Stimulated activated naive CD4-positive, alpha-beta T cell treated with Interleukin-2 at 50 U/mL for 16 hours (primary cell): ENCODE measurements at places on chromosomes 12 and 14.
A peak's percentile ranks its signal among the peaks of the same experiment; 100 is the strongest.

DNA sequence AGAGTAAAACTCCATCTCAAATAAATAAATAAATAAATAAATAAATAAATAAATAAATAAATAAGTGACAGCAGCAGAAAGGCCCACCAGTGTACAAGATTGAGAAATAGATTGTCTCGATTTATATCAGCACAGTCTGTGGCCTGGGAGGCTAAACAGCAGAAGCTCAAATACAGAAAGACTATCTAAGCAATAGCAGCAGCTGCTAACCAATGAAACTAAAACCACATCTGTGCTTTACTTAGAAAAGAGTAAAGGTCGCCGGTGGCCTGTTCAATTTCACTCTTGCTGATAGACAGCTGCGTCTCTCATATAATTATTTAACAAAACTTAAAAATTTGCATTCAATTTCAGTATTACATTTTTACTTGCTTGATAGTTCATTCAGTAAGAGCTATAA is 325.7 kb downstream of the CEP128 start:
- no peak for DNase-seq

DNA sequence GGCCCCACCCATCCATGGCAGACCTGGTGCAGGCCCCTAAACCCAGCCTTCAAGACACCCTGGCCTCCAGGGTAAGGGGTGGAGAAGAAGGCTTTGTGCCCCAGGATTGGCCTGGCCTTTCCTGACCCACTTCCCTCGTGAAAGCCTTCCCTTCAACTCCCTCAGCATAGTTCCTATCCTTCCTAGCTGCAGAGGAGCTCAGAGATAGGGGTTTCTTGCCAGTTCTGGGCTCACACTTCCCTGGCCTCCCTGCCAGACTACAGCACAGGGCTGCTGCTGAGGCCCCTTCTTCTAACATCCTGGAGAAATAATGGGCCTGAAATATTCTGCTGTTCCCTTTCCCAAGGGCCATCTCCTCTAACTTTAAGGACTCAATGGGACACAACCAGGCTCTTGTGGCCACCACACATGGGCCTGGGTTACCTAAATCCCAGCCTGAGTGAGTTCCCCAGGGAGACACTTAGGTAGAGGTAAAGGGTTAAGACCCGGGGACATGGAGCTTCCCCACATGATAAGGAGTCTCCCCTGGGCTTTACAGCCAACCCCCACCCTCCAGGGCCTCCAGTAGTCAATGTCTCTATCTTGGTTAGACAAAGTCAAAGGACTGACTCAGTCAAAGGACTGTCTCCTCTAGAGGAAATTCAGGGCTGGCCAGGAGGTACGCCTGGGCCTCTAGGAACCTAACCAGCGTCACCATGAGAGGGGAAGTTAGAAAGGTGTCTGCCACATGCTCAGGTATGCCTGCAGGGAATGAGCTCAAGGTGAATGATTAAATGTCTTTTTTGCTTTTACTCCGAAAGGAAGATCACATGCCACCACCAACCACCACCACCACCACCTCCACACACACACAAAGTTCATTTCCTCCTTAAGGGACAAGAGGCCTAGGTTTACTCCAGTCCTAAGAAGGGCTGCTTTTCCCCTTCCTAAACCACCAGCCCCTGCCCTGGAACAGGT is 7.1 kb downstream of the ZFP36L1 start:
- peak; percentile 13 for DNase-seq

GRCh38 chr14:33561488-33562175 is 389.2 kb downstream of the EGLN3 start:
- DNase-seq = no peak

GRCh38 chr12:59828521-59828920 is 232.7 kb downstream of the SLC16A7 start:
- no peak for DNase-seq

- DNase-seq = no peak
These were observed 279.5 kb downstream of the DPF3 start for GRCh38 chr14:72614365-72614764.

- DNase-seq = no peak
These were observed 1.2 kb downstream of the KRT4 start for GRCh38 chr12:52812749-52813148.

- no peak for DNase-seq
These were observed 230.2 kb upstream of the RGS6 start for GRCh38 chr14:71701990-71702389.

DNA sequence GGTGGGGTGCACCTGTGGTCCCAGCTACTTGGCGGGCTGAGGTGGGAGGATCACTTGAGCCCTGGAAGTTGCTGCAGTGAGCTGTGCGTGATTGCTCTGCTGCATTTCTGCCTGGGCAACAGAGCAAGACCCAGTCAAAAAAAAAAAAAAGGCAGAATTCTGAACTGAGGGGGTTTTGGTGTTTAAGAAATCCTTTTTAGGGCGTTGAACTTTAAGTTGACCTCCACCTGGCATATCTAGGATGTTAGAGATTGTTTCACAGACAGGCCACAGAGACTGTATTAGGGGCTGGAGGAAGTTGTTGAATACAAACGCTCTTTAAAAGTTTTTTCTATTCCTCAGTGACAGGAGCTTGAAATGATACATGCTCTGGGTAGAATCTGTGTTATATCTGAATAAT is 60.5 kb downstream of the FBXW8 start:
- no peak for DNase-seq

GRCh38 chr12:116121453-116121871 is 156.0 kb downstream of the MED13L start:
- DNase-seq = no peak

GRCh38 chr14:31596342-31597095 is 35.3 kb downstream of the NUBPL start:
- DNase-seq = no peak

DNA sequence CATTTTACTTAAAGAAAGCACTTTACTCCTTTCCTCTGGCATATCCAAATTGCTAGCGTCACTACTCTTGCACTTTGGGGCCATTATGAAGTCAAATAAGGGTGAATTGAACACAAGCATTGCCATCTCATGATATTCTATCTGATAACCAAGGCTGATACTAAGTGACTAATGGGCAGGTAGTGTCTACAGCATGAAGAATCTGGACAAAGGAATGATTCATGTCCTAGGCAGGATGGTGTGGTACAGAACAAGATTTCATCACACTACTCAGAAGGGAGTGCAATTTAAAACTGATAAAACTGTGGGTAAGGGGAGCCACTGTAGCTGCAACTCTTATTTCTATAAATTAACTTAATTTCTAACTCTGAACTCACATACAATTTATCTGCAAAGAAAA is 7.7 kb upstream of the SLC6A15 start:
- DNase-seq = no peak

- DNase-seq = no peak
These were observed 36.4 kb downstream of the TESPA1 start for GRCh38 chr12:54948171-54948570.

DNA sequence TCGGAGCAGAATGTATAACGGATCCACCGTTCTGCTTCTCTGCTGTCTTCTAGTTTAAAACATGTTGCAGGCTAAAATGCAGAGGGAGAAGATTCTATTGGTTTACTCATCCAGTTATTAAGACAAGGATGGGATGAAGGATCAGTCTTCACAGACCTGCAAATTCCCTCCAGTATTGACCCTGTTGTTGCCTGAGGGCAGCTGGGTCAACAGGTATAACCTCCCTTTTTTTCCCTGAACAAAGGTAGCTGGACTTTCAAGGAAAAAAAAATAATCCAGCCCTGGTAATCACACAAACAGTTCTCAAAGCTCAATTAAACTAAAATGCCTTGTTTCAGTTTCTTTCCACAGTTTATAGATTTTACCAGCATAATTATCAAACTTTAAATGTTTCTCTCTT is 480.6 kb downstream of the ZFP36L1 start:
- no peak for DNase-seq

DNA sequence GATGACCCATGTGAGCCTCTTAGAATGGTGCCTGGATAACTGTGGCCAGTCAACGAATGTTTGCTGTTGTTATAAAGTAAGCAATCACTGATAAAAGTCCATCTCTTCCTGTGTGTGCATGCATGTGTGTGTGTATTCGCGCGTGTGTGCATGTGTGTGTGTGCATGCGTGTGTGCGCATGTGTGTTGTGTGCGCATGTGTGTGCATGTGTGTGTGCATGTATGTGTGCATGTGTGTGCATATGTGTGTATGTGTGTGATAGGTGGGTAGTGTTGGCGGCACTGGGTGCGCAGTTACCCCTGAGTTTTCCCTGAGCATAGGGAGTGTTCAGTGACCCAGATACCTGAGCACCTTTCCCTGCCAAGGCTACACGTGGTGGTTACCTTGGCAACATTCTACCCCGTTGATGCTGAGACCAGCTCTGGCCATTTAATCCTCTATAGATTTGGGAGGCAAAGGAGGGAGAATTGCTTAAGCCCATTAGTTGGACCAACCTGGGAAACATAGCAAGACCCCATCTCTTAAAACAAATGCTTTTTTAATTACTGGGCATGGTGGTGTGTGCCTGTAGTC is 137.8 kb downstream of the SLC15A4 start:
- DNase-seq = no peak

GRCh38 chr14:68376067-68376779 is 416.6 kb downstream of the ZFP36L1 start:
- no peak for DNase-seq

- peak; percentile 71 for DNase-seq
These were observed 5.8 kb downstream of the TMEM253 start for GRCh38 chr14:21106498-21107282.

DNA sequence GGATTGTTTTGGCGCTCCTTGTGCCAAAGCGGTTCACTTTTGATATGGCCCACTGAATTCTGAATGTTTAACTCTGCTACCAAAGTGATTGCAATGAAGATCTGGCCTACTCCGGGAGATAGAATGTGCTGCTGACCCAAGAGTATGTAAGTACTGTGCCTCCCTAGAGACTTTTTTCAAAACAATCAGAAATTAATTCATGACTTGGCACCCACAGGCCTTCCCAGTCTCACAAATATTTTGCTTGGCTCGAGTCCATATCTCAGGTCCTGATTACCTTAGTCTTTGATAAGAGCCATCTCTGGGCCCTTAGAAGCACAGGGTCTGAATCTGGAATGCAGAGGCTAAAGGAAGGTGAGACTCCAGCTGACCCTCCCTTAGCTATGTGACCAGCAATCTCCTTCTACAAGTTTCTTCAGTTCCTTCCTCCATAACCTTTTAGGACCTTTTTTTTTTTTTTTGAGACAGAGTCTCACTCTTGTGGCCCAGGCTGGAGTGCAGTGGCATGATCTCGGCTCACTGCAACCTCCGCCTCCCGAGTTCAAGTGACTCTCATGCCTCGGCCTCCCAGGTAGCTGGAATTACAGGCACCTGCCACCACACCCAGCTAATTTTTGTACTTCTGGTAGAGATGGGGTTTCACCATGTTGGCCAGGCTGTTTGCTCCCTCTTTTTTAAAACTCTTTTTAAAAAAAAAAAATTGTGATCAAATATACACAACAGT is 49.5 kb upstream of the METAP2 start:
- no peak for DNase-seq

GRCh38 chr12:131415781-131416180 is 295.1 kb upstream of the SFSWAP start:
- DNase-seq = no peak

DNA sequence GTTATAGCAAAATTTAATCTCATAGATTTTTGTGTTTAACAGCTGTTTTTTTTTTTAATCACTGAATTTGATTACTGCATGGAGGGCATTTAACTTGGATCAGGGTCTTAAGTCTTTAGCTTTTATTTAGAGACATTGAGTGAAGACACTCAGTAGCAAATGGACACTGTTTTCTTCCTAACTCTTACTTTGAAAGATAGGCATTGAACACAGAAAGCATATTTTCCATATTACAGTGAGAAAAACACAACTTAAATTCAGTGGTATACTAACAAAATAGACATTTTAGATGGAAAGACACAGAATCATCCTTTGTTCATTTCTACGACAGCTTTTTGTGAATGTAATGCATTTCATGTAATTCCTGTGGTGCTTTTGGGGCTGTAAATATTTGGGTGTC is 571.8 kb downstream of the PRKD1 start:
- no peak for DNase-seq

DNA sequence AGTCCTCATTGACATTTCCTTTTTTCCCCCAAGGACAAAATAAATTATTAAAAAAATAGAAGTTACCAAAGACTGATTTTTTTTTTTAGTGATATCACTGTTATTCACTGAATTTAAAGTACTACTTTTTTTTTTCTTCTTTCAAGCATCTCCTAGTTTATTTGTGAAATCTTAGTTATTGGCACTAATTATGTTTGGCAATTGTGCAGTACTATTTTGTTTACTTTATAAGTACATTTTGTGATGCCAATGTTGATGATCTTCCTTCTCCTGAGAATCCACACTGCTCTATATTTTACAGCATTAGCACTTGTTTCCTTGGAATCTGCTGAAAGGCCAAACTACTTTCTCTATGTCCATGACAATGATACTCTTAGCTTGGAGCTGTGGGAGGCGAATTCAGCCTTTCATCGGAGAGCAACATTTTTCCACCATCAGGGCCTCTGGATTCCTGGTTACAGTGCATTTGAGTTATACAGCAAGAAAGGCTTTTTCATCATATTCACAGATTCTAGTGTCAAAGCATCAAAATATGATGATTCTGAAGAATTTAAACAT is 123.8 kb upstream of the PTPRQ start:
- no peak for DNase-seq

DNA sequence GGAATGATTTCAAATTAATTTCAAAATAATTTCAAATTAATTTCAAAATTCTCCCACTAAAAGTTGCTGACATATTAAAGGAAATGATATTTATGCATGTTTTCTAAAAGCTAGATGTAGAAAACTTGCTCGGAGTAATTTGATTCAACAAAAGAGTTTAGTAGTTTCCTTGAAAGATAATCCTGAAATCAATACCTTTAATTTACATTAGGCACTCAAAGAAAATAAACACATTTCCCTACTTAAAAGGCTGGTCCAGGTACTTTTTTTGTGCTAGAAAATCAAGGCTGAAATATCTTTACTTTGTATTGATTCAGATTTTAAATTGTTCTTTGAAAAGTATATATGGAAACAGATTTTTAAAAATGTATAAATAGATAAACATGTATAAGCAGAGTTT is 370.5 kb downstream of the RAD51B start:
- no peak for DNase-seq

DNA sequence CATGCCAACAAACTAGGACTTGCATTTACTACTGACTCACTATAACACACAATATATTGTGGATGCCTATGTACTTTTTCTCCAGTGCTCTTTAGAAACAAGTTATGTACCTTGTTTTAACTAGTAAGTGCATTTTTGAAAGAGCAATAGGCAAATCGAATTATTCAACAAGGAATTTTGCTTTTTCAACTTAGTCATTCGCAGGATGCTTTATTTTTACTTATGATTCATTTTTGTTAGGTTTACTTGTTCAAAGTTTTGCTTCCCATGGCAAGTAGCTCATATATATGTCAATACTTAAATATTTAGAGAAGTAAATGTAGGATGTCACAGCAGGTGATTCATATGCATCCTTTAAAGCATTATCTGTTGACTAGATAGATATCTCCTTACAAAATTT is 149.8 kb downstream of the PELI2 start:
- DNase-seq = no peak

GRCh38 chr12:80814453-80814852 is 97.7 kb downstream of the MYF5 start:
- DNase-seq = no peak

- no peak for DNase-seq
These were observed 79.0 kb upstream of the GNG2 start for GRCh38 chr14:51781381-51781780.
